T-cell (primary cell): ENCODE measurements at places on chromosomes 5 and 9. TPM values are rescaled to one million over a fixed set of nuclear protein-coding genes. Genes with fewer than 3 reads are reported as not detected.

NUP214 gene
- 68.5 TPM for total RNA-seq

RANBP3L gene
- not detected for total RNA-seq

PCDHB3 gene
- not detected for total RNA-seq

CXCL14 gene
- total RNA-seq = not detected

IL13 gene
- 1.9 TPM for total RNA-seq

GRCh38 chr5:169563369-169563768 lies 20.2 kb upstream of the SPDL1 start:
- no peaks in the 10 kb centered on the region for H3K36me3 ChIP-seq
- no peak overlapping the region for H3K4me3 ChIP-seq
- H3K4me1 ChIP-seq = no peaks in the 10 kb centered on the region

- DNase-seq = no peak
- H3K36me3 ChIP-seq = no peaks in the 10 kb centered on the region
- H3K27me3 ChIP-seq = no peaks in the 10 kb centered on the region
- H3K27ac ChIP-seq = no peak overlapping the region
- peaks cover 12% of the 10 kb centered on the region for H3K4me1 ChIP-seq
Measured at GRCh38 chr5:95861221-95861863, 38.8 kb upstream of the GLRX start.

DNA sequence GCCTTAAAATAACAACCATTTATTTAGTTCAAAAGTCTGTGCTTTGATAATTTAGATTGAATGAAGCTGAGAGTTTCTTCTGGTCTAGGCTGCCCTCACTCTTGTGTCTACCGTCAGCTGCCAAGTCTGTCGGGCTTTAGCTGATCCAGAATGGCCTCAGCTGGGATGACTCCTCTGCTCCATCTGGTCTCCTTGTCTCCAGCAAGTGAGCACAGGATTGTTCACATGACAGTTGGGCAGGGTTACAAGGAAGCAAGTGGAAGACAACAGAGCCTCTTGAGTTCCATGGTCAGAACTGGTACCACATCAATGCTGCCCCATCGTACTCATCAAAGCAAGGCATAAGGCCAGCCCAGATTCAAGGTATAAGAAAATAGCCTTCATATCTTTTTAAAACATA lies 9.0 kb downstream of the HTR1A start:
- DNase-seq = no peak
- no peak overlapping the region for H3K4me3 ChIP-seq
- H3K27me3 ChIP-seq = no peaks in the 10 kb centered on the region
- no peaks in the 10 kb centered on the region for H3K36me3 ChIP-seq
- H3K4me1 ChIP-seq = no peaks in the 10 kb centered on the region

GRCh38 chr5:142857405-142857804 lies 87.2 kb downstream of the ARHGAP26 start:
- H3K27me3 ChIP-seq = no peaks in the 10 kb centered on the region
- H3K36me3 ChIP-seq = no peaks in the 10 kb centered on the region
- H3K4me3 ChIP-seq = no peak overlapping the region
- no peak overlapping the region for H3K27ac ChIP-seq

DNA sequence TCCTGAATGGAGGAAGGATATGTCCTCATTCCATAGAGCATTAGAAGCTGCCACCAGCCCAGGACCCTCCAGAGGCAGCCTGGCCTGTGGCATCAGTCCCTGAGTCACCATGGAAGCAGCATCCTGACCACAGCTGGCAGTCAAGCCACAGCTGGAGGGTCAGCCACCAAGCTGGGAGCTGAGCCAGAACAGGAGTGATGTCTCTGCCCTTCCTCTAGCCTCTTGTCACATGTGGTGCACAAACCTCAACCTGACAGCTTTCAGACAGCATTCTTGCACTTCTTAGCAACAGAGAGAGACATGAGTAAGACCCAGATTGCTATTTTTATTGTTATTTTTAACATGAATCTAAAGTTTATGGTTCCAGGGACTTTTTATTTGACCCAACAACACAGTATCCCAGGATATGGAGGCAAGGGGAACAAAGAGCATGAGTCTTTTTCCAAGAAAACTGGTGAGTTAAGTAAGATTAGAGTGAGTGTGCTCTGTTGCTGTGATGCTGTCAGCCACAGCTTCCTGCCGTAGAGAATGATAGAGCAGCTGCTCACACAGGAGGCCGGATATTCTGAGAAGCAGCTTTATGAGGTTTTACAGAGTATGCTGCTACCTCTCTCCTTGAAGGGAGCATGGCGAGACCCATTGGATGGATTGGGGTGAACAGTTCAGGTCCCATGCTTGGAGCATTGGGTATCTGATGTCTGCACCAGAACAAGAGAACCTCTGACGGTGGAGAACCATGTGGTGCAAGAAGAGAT lies 13.0 kb upstream of the CYFIP2 start:
- H3K4me3 ChIP-seq = peak overlapping the region; percentile 11
- peak; percentile 59 for DNase-seq
- peak overlapping the region; percentile 80 for H3K27ac ChIP-seq
- H3K27me3 ChIP-seq = no peaks in the 10 kb centered on the region
- peaks cover 10% of the 10 kb centered on the region for H3K36me3 ChIP-seq

GRCh38 chr5:76663573-76663972 lies 40.4 kb upstream of the F2RL2 start:
- DNase-seq = no peak
- H3K4me3 ChIP-seq = no peak overlapping the region
- no peak overlapping the region for H3K27ac ChIP-seq

DNA sequence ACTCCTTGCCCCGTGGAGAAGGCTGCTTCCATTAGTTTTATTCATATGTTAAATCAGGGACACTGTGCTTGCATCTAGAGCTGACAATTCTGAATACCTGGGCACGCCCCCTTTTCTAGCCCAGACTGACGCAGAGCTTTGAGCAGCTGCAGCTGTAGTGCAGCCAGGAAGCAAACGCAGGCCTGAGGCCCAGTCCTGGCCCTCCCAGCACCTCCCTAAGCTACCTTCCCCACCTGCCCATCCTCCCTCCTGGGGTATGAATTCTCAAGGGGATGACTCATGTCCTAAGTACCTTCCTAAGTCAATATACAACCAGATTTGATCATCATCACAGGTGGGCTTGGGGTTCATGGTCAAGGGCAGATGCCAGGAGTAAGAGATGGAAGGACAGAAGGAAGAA lies 3.5 kb downstream of the PHF19 start:
- H3K27ac ChIP-seq = peak overlapping the region; percentile 14
- H3K4me1 ChIP-seq = peaks cover 59% of the 10 kb centered on the region
- H3K36me3 ChIP-seq = no peaks in the 10 kb centered on the region

DNA sequence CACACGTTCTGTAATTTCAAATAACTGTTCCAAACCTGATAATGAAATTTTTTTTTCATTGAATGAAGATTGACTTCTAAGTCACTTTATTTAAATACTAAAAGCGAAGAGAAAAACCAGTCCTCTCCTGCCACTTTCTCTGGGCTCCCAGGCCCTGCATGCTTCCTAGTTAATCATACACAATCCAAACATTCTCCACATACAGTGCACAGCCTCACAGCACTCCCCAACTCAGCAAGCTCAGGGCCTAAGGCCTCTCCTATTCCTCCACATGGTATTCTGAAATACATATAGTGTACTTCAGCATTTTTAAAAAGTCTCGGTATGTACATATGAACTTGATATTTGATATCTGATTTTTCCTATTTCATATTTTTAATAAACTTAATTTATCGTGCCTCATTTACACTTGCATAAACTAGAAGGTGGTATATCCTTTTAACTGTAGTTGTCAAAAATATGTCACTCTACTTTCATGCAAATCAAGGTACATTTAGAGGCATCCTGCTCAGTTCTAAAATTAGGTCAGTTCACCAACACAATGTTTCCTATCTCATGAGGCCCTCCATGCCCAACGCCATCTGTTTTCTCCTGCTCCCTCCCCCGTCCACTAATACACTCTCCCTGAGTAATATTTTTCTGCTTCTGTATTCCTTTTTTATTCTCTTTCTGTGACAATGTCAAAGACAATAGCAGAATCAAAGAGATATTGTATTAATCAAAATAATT lies 206.7 kb downstream of the ARRDC3 start:
- H3K4me3 ChIP-seq = no peak overlapping the region
- H3K36me3 ChIP-seq = no peaks in the 10 kb centered on the region
- H3K27me3 ChIP-seq = no peaks in the 10 kb centered on the region
- DNase-seq = no peak

DNA sequence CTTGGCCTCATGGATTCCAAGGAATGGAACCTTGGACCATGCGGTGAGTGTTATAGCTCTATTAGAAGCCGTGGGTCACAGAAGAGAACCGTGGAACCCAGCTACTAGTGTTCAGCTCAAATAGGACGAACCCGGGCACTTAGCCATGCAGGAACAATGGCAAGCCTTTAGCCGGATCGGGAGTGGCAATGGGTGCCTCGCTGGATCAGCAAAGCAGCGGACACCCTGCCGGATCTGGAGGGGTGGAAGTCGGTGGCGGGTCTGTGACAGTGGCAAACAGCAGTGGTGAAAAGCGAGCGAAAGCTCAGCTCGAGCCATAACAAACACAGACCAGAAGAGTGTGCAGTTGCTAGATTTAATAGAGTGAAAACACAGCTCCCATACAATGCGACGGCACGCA lies 2.4 kb upstream of the CDO1 start:
- H3K4me1 ChIP-seq = peaks cover 15% of the 10 kb centered on the region
- H3K27ac ChIP-seq = no peak overlapping the region
- no peak for DNase-seq
- H3K4me3 ChIP-seq = no peak overlapping the region

- no peaks in the 10 kb centered on the region for H3K27me3 ChIP-seq
- no peak for DNase-seq
- H3K4me1 ChIP-seq = peaks cover 11% of the 10 kb centered on the region
- H3K36me3 ChIP-seq = no peaks in the 10 kb centered on the region
- no peak overlapping the region for H3K4me3 ChIP-seq
Measured at GRCh38 chr9:124939944-124940343, 939 bp downstream of the GOLGA1 start.

GRCh38 chr5:55343609-55344008 lies 35.8 kb downstream of the MTREX start:
- H3K27me3 ChIP-seq = no peaks in the 10 kb centered on the region
- no peak for DNase-seq
- no peak overlapping the region for H3K27ac ChIP-seq
- H3K4me3 ChIP-seq = no peak overlapping the region
- H3K4me1 ChIP-seq = no peaks in the 10 kb centered on the region

GRCh38 chr5:90384389-90384788 lies 25.2 kb downstream of the CETN3 start:
- no peaks in the 10 kb centered on the region for H3K4me1 ChIP-seq
- no peak overlapping the region for H3K27ac ChIP-seq
- DNase-seq = no peak
- no peaks in the 10 kb centered on the region for H3K36me3 ChIP-seq
- H3K27me3 ChIP-seq = no peaks in the 10 kb centered on the region

- no peak overlapping the region for H3K4me3 ChIP-seq
- no peaks in the 10 kb centered on the region for H3K27me3 ChIP-seq
- H3K27ac ChIP-seq = no peak overlapping the region
- no peaks in the 10 kb centered on the region for H3K36me3 ChIP-seq
- no peak for DNase-seq
- no peaks in the 10 kb centered on the region for H3K4me1 ChIP-seq
Measured at GRCh38 chr9:113837334-113837733, 38.8 kb upstream of the ZNF618 start.

GRCh38 chr9:129887334-129888292 lies 52.4 kb downstream of the USP20 start:
- peak overlapping the region; percentile 79 for H3K4me3 ChIP-seq
- peaks cover 58% of the 10 kb centered on the region for H3K4me1 ChIP-seq
- H3K27ac ChIP-seq = peak overlapping the region; percentile 99
- DNase-seq = peak; percentile 18
- peaks cover 2% of the 10 kb centered on the region for H3K36me3 ChIP-seq

DNA sequence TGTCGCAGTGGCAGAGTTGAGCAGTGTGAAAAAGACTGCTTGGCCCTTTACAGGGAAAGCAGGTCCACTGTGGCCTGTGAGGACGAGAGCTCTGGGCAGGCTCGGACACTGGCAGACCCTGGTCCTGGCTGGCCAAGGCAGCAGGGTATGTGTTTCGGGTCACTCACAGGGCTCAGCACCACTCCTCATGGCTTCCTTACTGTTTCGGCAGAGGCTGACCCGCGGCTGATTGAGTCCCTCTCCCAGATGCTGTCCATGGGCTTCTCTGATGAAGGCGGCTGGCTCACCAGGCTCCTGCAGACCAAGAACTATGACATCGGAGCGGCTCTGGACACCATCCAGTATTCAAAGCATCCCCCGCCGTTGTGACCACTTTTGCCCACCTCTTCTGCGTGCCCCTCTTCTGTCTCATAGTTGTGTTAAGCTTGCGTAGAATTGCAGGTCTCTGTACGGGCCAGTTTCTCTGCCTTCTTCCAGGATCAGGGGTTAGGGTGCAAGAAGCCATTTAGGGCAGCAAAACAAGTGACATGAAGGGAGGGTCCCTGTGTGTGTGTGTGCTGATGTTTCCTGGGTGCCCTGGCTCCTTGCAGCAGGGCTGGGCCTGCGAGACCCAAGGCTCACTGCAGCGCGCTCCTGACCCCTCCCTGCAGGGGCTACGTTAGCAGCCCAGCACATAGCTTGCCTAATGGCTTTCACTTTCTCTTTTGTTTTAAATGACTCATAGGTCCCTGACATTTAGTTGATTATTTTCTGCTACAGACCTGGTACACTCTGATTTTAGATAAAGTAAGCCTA lies 15.7 kb downstream of the SQSTM1 start:
- peak overlapping the region; percentile 77 for H3K27ac ChIP-seq
- peaks cover 21% of the 10 kb centered on the region for H3K4me1 ChIP-seq
- H3K27me3 ChIP-seq = no peaks in the 10 kb centered on the region
- no peak overlapping the region for H3K4me3 ChIP-seq

DNA sequence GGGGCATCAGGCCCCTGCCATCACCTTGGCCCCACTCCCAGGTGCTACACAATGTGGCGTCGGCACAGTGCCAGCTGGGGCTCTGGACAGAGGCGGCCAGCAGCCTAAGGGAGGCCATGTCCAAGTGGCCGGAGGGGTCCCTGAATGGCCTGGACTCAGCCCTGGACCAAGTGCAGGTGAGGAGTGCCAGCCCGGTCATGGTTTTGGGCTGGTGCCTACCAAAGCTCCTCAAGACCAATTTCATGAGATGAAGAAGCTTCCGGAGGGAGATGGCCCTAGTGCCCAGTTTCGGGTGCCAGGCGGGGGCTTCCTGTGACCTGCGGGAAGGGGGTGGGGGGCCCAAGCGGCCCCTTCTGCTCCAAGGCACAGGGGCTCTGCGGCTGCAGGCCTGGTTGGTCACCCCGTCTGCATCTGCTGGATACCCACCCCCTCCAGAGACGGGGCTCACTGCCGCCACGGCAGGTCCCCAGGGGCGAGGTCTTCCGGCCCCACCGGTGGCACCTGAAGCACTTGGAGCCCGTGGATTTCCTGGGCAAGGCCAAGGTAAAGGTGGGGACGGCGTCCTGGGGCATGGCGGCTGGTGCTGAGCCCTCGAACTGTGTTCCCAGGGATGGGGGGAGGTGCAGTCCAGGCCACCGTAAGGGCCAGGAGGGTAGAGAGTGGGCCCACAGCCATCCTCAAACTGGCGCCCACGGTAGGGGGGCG lies 5.8 kb downstream of the NOXA1 start:
- no peaks in the 10 kb centered on the region for H3K4me1 ChIP-seq
- H3K27ac ChIP-seq = no peak overlapping the region
- H3K4me3 ChIP-seq = no peak overlapping the region
- H3K27me3 ChIP-seq = peaks cover 2% of the 10 kb centered on the region
